ENCODE measurements at places on chromosomes 1 and 21.

DNA sequence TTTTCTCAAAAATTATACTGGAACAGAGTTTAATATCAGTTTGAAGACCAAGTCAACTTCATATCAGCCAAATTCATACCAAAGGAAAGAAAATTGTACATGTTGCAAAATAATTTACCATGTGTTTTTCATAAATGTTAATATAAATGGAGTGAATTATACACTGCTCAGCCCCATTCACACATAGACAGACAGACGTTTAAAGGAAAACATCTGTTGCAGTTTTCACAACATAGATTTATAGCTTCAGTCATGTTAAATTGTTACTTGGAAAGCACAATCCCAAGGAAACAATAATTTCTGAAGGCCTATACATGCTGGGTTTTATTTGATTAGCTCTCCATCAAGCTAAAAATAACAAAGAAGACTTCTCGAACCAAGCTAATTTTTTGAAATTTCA is 27.8 kb upstream of the HYI start:
- no peak for DNase-seq

DNA sequence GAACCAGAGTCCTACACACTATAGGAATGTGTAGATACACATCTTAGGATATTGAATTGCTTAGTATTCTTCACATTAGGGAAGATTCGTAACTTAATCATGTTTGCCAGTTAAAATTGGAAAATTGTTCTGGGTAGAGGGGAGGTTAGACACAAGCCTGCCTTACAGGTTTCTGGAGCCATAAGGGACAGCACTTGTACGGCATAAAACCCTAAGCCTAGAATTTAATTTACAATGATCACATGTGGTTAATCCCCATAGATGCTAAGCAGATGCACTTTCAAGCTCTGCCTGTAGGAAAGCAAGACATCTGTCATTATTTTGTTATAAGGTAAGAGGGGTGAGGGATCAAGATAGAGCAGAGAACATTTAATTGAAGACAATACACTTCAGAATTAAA is 820.7 kb downstream of the NCAM2 start:
- DNase-seq: no peak

- DNase-seq: no peak
These were observed 179.7 kb downstream of the TNFSF18 start for GRCh38 chr1:172870901-172871606.

- no peak for DNase-seq
These were observed 5.6 kb downstream of the AMIGO1 start for GRCh38 chr1:109503935-109504334.

DNA sequence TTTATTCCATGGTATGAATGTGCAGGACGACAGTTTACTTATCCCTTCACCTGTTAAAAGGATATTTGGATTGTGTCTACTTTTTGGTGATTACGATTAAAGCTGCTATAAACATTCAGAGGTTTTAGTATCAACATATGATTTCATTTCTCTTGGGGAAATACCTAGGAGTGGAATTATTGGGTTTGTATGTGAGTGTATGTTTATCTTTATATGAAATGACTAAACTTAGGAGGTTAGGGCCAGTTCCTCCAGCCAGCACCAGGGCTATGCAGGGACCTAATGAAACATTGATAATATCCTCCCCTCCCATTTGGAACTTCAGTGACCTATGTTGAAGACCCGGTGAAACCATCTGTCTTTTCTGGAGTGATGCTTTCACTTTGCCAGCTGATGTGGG is 13.8 kb downstream of the TMEM51 start:
- no peak for DNase-seq

GRCh38 chr1:175563236-175563895 is 180.0 kb downstream of the TNR start:
- no peak for DNase-seq

DNA sequence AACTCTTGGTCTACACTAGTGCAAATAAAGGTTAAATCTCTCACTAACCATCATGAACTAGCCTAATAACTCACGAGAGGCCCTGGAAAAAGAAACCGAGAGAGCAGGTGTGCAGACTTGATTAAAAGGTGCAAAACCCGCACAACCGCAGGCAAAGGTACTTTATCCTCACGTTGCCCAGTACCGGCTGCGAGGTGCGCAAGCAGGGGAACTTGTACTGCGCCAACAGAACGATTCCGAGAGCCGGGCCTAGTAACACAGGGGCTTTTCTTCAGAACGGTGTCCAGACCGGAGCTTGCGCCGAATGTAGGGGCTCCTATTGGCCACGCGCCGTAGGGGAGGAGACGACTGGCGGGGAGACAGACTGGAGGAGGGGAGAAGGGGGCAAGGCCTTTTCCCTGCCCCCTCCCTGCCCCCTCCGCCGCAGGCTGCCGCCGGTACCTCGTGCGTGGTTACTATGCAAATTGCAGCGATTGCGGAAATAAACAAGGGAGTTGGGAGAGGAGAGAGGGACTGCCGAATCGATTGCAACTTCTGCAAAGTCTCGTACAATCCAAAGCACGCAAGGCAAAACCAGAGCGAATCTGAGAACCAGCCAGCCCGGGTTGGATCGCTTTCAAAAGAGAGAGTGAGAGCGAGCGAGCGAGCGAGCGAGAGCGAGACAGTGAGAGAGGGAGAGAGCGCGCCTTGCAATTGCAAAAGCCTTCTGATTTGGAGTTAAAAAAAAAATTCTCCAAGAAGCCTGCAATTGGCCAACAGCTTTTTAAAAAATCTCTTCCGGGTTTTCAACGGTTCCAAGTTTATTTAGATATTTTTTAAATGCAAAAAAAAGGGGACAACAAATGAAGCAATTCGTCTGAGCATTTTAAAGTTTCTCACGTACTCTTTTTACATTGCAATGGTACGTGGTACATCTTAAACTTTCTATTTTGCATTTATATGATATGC is 5.4 kb upstream of the NFIA start:
- peak; percentile 77 for DNase-seq

GRCh38 chr1:90134175-90134955 is 139.5 kb downstream of the ZNF326 start:
- DNase-seq: no peak

DNA sequence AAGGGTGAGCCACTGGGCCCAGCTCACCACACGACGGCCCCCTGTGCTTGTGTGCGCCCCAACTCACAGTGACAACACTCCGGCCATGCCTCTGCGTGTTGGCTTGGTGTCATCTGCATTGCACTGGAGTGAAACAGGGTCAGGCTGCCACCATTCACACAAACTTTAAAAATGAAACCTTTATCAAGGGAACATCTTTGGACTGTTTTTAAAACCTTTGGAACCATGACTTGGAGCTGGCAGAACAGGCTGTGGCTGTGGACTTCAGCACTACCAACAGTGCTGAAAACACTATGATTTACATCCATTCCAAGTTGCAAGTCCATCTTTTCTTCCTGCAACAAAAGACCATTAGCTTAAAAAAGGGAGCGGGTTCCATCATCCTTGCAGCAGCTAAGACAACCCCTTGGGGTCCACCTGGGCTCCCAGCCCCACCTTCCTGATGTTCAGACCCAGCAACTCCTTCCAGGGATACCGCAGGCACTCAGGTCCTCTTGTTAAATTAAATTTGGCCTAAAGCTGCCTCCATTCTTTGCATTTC is 25.6 kb downstream of the POFUT2 start:
- DNase-seq: no peak

DNA sequence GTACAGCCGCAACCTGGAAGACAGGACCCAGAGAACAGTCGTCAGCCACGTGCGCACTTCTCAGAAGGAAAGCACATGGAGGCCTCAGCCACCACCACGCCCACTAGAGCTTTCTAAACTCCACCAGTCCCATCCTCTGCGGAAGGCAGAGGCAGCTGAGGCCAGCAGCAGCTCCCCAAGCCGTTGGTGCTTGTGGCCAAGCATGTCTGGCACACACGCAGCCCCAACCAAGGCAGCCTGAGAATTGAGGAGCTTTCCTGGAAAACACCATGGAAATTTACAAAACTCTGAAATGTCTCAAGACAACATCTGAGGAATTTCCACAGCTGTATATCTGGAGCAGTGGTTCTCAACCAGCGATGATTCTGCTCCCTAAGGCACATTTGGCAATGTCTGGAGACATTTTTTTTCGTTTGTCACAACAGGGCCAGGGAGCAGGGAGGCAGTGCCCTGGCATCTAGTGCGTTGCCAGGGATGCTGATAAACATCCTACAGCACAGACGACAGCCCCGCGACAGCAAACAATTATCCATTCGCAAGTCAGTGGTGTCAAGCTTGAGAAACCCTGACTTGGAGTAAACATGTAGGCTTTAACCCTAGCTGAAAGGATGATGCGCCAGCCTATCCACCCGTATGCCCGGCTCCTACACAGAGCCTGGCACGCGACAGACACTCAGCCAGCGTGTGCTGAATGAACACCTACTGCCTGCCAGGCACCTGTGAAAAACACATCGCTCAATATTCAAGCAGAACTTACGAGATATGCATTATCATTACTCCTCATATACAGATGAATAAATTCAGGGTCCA is 24.7 kb downstream of the NPHP4 start:
- DNase-seq: no peak

DNA sequence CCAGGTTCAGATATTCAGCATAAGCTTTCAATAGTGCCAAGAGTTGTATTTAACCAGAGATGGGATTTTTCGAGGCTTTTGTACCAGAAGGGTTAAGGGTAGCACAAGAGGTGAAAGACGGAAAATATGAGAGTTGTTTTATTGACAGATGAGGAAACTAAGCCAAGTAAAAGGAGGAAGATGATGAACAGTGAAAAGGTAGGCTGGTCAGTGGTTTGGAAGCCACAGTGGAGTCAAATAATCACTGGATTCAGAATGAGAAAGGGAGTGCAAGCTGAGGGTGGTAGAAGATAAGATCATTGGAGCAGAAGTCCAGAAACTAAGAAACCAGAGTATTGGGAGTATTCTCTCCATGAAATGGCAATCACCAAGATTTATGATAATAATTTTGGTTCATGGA is 45.7 kb downstream of the ANGPTL1 start:
- no peak for DNase-seq

DNA sequence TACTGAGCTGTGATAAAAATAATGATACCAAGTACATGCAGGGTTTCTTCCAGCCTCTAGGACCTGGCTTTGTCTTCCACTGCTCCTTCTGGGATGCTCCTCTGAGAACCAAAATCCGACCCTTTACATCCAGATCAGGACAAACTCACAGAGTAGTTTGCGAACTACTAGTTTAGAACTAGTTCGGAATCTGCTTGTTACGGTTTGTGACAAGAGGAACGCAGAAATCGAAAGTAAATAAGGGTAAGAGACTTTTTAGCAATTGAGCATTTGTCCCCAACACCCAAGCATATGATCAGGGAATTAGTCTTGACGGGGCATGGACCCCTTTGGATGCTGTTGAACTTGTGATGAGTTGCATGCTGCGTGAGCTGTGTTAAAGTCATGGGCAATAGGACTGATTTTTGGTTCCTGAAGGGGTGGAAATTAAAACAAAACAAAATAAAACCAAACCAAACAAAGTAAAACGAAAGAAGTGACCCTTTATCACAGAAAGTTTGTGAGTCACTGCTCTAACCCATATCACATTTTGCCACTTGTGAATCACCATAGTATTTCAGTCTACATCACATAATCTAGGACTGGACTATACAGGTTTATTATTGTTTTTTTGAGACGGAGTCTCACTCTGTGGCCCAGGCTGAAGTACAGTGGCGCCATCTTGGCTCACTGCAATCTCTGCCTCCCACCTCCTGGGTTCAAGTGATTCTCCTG is 35.7 kb upstream of the ERRFI1 start:
- no peak for DNase-seq

DNA sequence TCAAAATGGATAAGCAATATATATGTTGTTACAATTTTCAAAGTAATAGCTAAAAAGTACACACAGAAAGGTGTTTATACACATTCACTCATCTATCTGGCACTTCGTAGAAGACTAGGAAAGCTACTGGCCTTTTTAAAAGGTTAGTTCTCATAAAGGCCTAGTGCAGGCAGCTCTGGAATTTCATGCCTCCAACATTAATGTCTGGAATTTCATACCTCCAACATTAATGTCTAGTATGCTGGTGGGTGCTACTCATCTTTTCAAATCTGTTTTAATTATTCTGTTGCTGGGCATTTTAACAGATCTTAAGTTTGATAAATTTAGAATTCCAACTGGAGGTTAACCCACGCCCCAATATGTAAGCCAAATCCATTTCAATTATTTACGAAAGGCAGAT is 124.2 kb downstream of the AKT3 start:
- no peak for DNase-seq

DNA sequence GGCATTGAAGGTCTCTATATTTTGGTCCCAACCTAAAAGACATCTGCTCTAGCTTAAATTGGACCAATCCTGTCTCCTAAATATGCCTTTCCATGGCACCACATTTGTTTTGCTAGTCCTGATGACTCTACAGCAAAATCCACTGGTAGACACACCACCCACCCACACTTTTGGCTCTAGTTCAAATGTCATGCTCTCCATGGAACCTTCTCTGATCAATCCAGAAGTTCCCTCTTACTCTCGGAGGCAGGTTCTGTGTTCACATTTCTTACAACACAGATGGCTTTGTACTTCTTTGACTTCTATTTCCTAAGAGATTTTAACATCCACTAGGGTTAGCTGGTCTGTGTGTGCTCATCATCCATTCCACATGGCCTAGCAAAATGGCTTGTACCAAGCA is 151.3 kb downstream of the APP start:
- DNase-seq: no peak

- DNase-seq: peak; percentile 58
These were observed 13.6 kb upstream of the FAM110D start for GRCh38 chr1:26145041-26145959.

- no peak for DNase-seq
These were observed 23.5 kb upstream of the RNU1-4 start for GRCh38 chr1:16716691-16717335.

DNA sequence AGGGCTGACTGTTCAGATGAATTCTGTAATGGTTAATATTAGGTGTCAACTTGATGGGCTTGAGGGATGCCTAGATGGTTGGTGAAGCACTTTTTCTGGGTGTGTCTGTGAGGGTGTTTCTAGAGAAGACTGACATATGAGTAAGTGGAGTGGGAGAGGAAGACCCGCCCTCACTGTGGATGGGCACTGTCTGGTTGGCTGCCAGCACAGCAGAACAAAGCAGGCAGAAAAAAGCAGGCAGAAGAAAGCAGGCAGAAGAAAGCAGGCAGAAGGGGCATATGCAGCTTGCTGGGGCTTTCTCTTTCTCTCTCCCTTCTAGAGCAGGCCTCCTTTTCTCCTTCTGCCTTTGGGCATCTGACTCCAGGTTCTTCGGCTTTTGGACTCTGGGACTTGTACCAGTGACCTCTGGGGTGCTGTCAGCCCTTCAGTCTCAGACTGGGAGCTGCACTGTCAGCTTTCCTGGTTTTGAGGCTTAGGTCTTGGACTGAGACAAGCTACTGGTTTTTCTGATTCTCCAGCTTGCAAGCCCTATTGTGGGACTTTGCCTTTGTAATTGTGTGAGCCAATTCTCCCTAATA is 42.9 kb upstream of the CD2 start:
- no peak for DNase-seq

All from NCI-H2081 treated with DMSO at 0.1 percent for 48 hours (cell line).